Astrocyte (in vitro differentiated cells and primary cell): ENCODE measurements at places on chromosomes 7 and 10.

GRCh38 chr10:44771233-44771995, 139.7 kb upstream of the TMEM72 start:
- DNase-seq, result no peak

DNA sequence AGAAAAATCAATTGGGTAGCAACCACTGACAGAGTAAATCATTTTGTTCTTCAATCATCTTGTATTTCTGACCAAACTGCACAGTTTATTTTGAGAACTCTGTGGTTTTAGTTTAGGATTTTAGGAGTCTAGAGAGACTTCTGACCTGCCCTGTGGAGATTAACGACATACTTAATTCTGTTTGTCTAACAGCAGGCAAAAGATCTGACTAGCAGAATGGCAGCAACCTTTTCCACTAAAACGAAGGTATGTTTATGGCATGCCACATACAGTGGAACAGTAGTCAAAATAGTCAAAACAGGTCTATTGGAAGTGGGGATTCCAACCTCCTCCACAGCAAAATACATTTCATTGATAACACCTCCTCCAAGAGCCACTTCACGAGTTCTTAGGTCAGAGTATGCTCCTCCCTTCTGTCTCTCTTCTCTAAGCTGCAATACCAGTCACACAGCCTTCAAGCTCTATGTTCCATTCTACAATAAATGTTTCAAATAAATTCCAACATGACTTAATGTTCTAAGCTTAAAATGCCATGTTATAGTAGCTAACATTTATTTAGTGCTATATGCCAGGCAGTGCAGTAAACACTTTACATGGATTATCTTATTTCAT, 34.4 kb downstream of the NRCAM start:
- no peak for DNase-seq

DNA sequence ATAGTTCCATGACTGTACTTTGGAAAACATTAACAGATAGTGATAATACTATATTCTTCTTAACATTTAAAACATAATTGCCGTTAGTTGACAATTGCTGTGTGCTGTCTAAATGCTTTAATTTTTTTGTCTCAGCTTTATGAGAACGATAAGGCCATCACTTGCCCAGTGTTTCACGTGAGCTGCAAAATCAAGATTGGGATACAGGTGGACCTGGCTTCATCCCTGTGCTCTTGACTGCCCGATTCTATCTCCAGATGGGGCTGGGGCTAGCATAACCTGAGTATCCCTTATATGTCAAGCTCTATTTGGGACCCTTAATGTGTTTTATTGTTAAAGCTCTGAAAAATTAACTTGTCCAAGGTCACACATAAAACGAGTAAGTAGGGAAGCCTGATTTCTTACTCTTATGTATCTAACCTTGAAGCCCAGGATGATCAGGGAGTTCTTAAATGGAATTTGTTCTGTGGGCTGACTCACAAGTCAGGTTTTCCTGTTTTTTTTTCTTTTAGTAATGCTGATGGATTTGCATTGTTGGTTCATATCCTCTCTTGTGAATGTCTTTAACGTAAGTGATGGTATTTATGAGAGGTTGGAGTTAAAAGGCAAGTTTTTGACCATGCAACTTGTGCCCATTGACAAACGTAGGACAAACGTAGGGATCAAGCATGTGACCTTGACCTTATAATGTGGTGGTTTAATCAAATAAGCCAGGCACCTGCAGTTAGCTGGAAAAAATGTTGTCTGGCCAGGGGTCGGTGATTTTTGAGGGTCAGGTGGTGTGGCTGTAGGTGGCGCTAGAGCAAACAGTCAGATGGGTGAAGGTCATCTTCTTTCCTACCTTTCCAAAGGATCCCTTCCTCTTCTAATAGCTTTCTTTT, 3.6 kb downstream of the PRKAR2B start:
- peak; percentile 22 for DNase-seq

DNA sequence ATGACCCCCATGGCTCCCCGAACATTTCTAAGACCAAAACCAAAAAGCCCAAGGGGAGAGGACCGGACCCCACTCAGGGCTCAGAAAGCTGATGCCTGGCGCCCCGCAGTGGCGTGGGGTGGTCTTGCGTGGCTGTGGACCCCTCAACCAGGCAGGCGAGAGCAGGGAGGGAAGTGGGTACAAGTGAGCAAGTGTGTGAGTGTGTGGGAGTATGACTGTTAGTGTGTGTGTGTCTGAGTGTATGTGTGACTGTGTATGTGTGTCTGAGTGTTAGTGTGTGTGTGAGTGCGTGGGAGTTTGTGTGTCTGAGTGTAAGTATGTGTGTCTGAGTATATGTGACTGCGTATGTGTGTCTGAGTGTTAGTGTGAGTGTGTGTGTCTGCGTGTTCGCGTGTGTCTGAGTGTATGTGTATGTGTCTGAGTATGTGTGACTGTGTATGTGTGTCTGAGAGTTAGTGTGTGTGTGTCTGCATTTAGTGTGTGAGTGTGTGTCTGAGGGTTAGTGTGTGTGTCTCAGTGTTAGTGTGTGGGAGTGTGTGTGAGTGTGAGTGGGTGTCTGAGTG, 34.0 kb upstream of the INSIG1 start:
- DNase-seq, result peak; percentile 12

- no peak for DNase-seq
These were observed 557 bp downstream of the CYTH3 start for GRCh38 chr7:6271694-6272440.

DNA sequence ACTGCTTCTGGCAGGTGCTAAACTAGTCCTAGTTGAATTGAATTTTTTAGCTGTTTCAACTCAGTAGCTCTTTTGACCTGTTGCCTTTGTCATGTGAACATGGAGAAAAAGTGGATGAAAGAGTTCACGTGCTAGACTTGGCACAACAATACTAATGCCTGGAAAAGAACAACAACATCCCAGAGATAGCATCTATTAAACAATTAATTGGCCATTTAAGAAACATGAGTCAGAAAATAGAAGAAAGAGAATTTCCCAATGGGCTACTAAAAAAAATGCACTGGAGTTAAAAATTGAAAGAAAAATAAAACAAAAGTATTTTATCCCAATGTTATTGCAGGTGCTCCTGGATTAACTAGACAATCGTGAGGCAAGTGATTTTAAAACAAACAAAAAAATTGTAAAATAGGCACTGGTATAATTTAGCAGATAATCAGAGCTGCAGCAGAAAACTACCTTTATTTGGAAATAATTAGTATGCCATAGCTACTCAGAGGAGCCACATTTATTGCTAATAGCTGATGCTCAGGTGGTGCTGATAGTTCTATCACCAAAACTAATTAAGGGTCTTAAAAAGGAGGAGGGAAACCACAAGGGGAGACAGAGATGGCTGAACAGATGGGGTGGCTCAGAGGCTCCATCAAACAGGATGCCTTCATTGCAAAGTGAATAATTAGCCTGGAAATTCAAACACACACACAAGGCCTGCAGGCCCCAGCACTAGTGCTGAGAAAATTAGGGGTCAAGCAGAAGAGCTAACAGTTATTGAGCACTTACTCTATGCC, 17.6 kb downstream of the CCDC71L start:
- no peak for DNase-seq

DNA sequence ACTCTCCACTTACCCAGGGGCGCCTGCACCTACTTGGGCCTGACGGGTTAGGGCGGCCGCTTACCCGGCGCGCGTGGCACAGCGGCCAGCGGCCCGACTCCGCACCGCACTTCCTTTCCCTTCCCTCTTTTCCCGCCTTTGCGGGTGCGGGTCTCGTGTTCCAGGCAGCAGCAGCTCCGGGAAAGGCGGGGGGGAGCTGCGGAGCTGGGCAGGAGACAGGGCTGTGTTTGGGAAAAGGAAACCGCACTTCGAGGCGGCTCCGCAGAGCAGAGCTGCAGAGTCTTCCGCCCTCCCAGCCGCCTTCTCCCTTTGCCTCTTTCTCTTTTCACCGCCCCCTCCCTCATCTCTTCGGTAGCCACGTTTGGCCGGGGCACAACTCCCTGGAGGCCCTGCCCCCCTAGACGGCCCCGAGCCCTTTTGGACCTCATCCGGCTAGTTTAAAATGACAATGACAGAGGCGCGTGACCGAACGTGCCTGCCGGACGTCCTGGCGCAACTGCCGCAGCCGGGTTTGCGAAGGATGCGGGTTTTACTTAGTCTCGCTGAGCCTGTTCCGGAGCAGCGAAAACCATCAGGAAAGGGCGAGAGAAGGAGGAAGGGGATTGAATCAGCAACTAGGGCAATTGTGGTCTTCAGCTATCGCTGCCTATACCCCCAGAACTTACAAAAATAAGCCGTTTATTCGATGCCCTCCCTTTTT, 7.9 kb upstream of the PAX2 start:
- no peak for DNase-seq

DNA sequence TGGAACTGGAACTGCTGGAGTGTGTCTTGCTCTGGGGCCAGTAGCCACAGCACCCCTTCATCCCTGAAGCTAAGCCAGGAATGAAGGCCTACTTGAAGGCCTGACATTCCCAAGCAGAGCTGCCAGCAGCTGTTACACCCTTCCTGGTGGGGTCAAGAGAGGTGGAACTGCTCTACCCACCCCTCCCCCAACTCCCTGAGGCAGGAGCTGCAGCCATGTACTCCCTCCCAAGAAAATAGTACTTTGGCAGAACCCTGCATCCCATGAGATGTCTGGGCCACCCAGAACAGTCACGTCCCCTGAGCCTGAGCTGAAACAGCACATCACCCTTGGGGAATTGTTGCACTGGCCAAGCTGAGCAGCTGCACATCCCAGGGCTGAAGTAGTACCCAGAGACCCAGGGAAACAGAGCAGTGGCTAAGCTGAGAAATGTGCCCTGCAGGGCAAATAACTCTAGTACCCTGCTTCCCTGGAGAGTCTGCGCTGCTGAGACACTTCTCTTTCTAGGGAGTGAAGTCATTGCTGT, 63.4 kb upstream of the PLA2G12B start:
- DNase-seq, result no peak

DNA sequence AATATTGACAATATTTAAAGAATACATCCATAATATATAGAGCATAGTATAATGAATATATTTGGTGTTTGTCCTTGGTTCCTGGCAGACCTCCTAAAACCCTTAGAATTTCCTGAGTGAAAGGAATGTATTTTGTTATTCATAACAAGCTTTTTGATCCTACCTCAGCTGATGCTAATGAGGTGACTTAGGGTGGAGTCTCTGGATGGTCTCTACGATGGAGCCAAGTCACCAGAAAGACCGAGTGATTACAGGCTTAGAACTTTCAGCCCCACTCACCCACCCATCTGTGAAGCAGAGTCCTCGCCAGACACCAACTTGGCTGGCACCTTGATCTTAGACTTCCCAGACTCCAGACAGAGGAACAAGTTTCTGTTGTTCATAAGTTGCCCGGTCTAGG, 35.9 kb downstream of the UPF2 start:
- DNase-seq, result no peak

- DNase-seq, result no peak
These were observed 433.9 kb downstream of the SORCS3 start for GRCh38 chr10:105075031-105075430.

- no peak for DNase-seq
These were observed 46.4 kb downstream of the RAMP3 start for GRCh38 chr7:45203936-45204445.

- DNase-seq, result peak; percentile 41
These were observed 158.0 kb downstream of the AUTS2 start for GRCh38 chr7:69756235-69756634.
